ENCODE measurements at places on chromosomes 12 and 14. TPM values are rescaled to one million over a fixed set of nuclear protein-coding genes. Genes with fewer than 3 reads are reported as not detected.
A peak's percentile ranks its signal among the peaks of the same experiment; 100 is the strongest.

DNA sequence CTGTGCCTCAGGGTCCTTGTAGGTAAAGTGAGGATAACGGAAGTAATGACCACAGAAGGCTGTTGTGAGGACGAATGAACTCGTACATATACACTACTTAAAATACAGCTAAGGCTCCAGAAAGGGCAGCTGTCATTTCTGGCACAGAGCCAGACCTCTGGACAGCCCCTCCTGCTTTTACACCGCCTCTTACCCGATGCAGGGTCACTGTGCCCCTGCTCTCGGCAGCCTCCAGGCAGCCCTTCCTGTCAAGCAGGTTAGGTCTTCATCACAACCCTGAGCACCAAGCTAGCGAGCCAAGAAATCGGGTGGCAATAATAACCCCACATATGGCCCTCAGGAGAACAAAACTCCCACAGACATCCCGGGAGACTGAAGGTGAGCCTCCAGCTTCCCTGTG lies 8.5 kb downstream of the TMEM229B start:
- peak; percentile 32 for DNase-seq

The FITM1 gene
- 1.1 TPM for polyA plus RNA-seq

The PLEKHG7 gene
- polyA plus RNA-seq, result 0.68 TPM

- DNase-seq, result no peak
These were observed 23.8 kb upstream of the PLD4 start for GRCh38 chr14:104900639-104901512.

DNA sequence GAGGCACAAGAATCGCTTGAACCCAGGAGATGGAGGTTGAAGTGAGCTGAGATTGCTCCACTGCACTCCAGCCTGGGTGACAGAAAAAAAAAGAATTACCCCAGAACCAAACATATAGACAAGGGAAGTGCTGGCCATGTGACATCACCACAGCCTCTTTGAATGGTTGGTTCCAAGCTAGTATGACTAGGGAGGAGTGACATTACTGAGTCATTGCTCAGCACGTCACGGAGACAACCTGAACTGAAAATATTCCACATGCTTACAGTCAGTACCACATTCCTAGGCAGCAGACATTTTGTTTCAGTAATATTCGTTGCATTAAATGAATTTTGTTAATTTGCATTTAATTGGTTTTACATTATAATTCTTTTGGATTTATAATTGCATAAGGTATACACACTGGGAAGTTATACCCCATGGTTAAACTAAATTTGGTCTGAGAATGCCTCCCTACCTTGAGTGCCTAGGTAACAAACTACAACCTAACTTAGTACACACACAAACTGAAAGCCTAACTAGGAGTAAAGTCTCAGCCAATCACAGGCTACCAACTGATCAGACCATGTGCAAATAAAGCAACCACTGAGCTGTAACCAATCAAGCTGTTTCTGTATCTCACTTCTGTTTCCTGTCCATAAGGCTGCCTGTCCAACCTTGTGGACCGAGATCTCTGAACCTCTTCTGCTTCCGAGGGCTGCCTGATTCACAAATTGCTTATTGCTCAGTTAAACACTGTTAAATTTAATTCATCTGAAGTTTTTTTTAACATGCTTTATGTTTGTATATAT lies 164.4 kb downstream of the CAND1 start:
- no peak for DNase-seq

DNA sequence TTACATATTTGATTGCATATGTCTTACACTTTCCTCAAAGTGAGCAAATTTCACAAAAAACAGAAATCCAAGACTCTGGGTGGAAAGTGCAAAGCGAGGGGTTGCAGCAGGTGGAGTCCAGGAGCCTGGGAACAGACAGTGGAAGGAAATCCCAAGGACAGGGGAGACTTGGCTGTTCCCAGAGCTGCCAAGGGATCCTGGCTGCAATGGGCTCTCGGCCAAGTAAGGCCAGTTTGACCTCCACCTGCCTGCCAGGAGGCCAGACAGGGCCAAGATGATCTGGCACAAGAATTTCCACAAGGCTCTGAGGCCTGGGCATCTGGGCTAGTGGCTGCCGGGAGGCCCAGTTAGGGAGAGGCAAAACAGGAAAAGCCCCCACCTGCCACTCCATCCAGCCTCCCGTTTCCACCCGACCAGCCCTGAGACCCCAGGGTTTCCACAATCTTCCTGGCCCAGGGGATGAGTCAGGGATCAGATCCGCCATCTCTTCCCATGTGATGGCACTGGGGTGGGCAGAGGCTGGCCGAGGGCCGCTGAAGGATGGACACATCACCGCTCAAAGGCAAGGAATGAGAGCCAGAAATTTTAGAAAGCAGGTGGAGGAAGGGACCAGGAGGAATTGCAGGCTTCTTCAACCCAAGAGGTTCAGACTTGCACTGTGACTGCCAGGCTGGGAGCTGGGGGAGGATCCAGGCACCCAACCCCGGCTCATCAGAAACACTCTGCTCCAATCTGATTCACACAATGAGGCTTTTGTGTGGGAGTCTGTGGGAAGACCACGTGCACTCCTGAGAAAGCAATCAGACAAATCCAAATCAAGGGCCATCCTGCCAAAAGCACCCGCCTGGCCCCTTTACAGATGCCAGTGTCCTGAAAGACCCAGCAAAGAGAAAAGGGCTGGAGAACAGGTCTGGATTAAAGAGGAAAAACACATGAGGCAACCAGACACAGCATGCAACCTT lies 16.3 kb downstream of the SCARB1 start:
- no peak for DNase-seq

The MAP3K12 gene
- 38.5 TPM for polyA plus RNA-seq

GRCh38 chr12:67354966-67355365 lies 85.8 kb downstream of the CAND1 start:
- DNase-seq, result no peak

The PLEKHA5 gene
- polyA plus RNA-seq, result 123 TPM

DNA sequence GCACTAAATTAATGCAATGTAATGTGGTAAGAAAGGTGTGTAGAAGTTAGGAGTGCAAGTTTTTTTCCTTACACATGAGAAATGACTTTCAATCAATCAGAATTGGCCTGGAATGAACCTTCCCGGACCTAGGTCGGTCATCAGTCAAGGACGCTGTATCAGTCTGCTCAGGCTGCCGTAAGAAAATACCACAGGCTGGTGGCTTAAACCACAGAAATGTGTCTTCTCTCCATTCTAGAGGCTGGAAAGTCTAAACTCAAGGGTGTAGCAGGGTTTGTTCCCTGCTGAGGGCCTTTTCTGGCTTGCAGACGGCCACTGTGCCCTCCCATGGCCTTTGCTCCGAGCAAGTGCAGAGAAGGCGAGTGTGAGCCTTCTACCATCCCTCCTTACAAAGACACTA lies 86.6 kb upstream of the DYNC1H1 start:
- no peak for DNase-seq

DNA sequence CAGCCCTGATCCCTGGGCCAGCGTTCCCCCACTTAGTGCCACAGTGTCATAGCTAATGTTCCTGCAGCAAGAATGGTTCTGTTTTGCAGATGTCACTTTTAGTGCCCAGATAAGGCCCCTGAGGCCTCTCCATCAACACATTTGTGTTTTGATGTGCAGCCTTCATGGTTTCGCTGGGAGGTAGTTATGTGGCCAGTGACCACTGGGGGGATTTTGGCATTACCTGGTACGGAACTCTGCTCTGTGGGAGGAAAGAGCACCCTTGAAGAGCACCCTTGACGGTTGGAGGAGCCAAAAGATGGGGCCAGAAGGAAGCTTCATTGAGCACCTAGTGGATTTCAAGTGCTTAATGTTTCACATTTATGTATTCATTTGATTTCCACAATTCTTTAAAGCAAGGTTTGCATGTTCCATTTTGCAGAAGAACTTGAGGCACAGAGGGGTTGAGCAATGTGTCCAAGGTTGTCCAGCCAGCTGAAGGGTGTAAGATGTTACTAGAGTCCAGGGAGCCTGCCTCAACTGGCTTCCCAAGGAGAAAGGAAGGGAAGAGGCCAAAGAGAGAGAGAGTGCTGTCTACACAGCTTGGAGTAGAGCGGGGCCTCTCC lies 13.0 kb downstream of the SERPINA11 start:
- DNase-seq, result no peak

DNA sequence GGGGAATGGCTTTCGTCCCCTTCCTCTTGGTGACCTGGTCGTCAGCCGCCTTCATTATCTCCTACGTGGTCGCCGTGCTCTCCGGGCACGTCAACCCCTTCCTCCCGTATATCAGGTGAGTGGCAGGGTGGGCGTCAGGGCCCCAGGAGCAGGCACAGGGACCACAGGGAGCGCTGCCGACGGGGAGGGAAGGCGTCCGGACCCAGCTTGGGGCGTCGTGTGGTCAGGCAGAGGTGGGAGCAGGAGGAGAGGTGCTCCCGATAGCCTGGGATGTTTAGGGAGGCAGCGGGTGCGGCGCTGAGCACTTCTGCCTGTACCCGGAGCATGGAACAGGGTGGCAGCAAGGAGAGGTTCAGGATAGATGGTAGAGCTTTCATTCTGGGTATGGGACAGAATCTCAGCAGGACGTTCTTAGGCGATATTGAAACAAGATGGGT lies 444 bp downstream of the DRAM1 start:
- DNase-seq, result peak; percentile 21

The CELA1 gene
- polyA plus RNA-seq, result not detected

- DNase-seq, result no peak
These were observed 4.0 kb downstream of the TMPO start for GRCh38 chr12:98519257-98519907.

Measured in left kidney (tissue), 8 donors.